ENCODE measurements at places on chromosomes 1 and 21. TPM values are rescaled to one million over a fixed set of nuclear protein-coding genes. Genes with fewer than 3 reads are reported as not detected.

Gene PEAR1
- total RNA-seq, result not detected

Gene S100B
- total RNA-seq, result 144 TPM

Gene LDLRAP1
- total RNA-seq, result 6.3 TPM

Gene DNAJC6
- 76.8 TPM for total RNA-seq

Gene MATN1
- 0.22 TPM for total RNA-seq

Gene INKA2
- 4.5 TPM for total RNA-seq

Gene S100A6
- 199 TPM for total RNA-seq

Gene TCHH
- 1.5 TPM for total RNA-seq

Gene ANGPTL1
- 0.31 TPM for total RNA-seq

Gene HRNR
- total RNA-seq, result 0.24 TPM
